ENCODE measurements at places on chromosomes 11 and 22. TPM values are rescaled to one million over a fixed set of nuclear protein-coding genes. Genes with fewer than 3 reads are reported as not detected.

Gene PGM2L1
- total RNA-seq: 2.2 TPM

Gene CARNS1
- under 0.01 TPM for total RNA-seq

Gene GCAT
- 28.2 TPM for total RNA-seq

Gene GAS2
- 1.6 TPM for total RNA-seq

Gene RFPL1
- total RNA-seq: not detected

Gene RAB1B
- 83.9 TPM for total RNA-seq

Gene CHRM1
- total RNA-seq: not detected

Gene SLC22A9
- not detected for total RNA-seq

Gene CPT1A
- 30.4 TPM for total RNA-seq

Gene WNT11
- not detected for total RNA-seq

Gene SNX32
- total RNA-seq: 0.44 TPM

Gene HIRA
- total RNA-seq: 25.2 TPM

Gene HEPN1
- total RNA-seq: not detected

Gene ESAM
- 0.89 TPM for total RNA-seq

Gene MS4A15
- total RNA-seq: not detected

Gene CACNA1I
- total RNA-seq: not detected

Gene SLC7A4
- total RNA-seq: 0.22 TPM

Gene SHANK2
- total RNA-seq: 2.8 TPM

Gene LSP1
- total RNA-seq: 0.33 TPM

Gene NCAM1
- total RNA-seq: 35.1 TPM

Gene RTN4RL2
- under 0.01 TPM for total RNA-seq

Gene CASP5
- not detected for total RNA-seq

Gene CELSR1
- 5.4 TPM for total RNA-seq

Gene MS4A7
- total RNA-seq: not detected

Gene OAF
- total RNA-seq: 43.6 TPM

Gene PATZ1
- 11.7 TPM for total RNA-seq

Gene MPPED2
- under 0.01 TPM for total RNA-seq

Gene TH
- total RNA-seq: not detected

Gene MTFP1
- 7.9 TPM for total RNA-seq

Gene CBX6
- 50.2 TPM for total RNA-seq

Gene SAA2
- total RNA-seq: not detected

Gene IL10RA
- 0.50 TPM for total RNA-seq

Gene E2F8
- 2.0 TPM for total RNA-seq

Gene LDHAL6A
- total RNA-seq: not detected

Gene OR8D2
- not detected for total RNA-seq

Gene APOA4
- not detected for total RNA-seq

Gene NCR3LG1
- total RNA-seq: 9.5 TPM

Gene SEC14L6
- 1.4 TPM for total RNA-seq

Gene TRIM51
- total RNA-seq: not detected

Gene GRM5
- 0.11 TPM for total RNA-seq

Gene SCT
- not detected for total RNA-seq

Gene TESMIN
- 0.87 TPM for total RNA-seq

Gene RPL3
- 2,760 TPM for total RNA-seq

Gene KCNJ5
- total RNA-seq: not detected

Gene SLN
- total RNA-seq: not detected

Gene LAMTOR1
- total RNA-seq: 127 TPM

Gene PACSIN2
- total RNA-seq: 60.3 TPM

Gene NDUFS8
- 96.4 TPM for total RNA-seq

Gene GPHA2
- not detected for total RNA-seq

Gene MAPK8IP1
- total RNA-seq: 10.1 TPM

Gene PAMR1
- total RNA-seq: 512 TPM

Gene RAB30
- total RNA-seq: 11.6 TPM

Gene UPK3A
- not detected for total RNA-seq
